NCI-H2081 (cell line): ENCODE measurements at places on chromosomes 16 and 17.

DNA sequence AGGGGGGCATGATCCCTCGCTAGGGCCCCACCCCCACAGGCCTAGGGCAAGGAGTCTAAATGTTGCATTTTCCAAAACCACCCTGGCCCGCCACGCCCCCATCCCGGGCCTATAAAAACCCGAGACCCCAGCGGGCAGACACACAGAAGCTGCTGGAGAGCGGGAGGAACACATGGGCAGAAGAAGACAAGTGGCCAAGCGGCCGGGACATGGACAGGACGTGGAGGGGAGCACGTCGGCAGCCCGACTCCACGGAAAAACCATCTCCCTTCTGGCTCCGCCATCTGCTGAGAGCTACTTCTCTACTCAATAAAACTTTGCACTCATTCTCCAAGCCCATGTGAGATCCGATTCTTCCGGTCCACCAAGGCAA is 34.1 kb upstream of the ENPP7 start:
- DNase-seq = no peak

DNA sequence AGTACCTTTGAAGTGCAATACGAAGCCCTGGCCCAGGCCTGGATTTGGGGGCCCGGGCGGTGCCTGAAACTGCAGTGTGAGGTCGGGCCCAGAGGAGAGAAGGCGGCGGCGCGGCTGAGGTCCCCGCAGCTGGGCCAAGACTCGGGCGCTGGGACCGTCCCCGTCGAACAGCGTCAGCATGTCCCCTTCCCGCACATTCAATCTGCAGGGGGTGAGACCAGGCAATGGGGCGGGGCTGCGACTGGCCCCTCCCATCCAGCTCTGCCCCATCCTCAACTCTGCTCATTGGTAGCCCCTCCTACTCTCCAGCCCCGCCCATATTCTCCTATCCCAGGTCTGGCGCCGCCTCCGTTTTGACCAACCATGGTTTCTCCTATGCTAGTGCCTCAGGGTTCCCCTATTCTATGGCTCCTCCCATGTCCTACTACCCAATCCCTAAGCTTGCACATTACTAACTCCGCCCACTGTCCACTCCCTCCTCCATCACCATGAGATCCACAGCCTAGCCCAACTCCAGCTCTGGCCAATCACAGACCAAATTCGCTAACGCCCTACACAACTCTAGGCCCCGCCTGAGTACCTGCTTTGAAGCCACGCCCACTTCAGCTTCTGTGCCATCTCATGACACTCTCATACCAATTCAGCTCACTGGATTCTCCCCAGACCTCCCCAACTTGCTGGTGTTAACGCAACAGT is 14.4 kb upstream of the CDIPT start:
- no peak for DNase-seq

- DNase-seq = no peak
These were observed 25.7 kb downstream of the NUBP1 start for GRCh38 chr16:10769381-10769780.

GRCh38 chr17:73119631-73120030 is 27.1 kb upstream of the SLC39A11 start:
- no peak for DNase-seq

DNA sequence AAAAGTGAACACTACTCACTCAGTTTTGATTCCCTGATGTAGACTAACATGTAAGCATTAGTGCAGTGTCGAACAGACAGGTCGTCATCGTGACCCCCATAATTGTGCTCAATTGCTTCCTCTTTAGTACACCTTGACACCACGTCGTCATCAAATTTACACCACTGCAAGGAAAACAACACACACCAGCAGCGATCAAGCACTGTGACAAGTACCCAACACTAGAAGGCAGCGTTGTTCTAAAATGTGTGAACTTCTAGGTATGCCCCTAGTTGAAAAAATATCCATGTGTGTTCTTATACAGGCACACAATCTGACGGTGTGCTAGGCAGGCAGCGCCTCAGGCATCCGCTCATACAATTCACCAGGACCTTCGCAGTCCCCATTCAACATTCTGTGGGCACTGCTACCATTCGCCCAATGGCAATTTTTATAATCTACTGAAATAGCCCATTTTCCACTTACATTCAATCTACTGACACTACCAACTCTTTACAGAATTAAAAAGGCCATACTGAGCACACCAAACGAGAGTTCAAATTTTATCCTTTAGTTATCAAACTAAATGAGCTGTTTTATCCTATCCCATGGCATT is 23.1 kb downstream of the LITAFD start:
- DNase-seq = peak; percentile 25

DNA sequence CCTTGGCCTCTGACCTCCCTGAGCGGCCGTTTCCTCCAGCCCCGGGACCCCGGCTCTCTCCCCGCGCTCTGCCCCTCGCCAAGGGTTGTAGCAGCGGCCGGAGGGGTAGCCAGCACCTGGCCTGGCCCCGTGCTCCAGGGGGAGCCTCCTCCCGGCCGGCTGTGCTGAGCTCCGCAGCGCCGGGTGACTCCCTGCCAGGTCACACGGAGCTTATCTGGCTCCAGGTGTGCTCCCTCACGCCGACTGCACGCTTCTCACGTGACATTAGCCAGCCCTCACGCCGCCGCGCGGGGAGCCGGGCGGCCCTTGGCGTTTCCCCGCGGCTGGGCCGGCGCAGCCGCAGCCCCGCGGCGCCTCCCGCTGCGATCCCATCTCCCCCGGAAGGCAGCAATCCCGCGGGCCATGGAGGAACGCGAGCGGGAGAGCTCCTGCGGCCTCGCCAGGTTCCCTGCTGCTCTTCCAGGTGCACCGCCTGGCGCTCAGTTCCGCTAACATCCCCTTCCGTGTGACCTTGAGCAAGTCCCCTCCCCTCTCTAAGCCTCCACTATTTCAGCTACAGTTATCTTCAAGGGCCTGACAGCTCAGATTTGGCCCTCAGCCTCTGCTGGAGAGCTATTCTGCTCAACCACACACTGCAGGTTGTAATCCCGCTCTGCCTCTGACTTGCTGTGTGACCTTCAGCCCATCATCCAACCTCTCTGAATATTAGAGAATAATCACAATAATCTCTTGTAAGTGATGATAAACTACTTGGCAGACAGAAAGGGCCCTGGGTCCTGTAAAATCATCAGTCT is 3.4 kb downstream of the MYO18A start:
- DNase-seq = peak; percentile 74

DNA sequence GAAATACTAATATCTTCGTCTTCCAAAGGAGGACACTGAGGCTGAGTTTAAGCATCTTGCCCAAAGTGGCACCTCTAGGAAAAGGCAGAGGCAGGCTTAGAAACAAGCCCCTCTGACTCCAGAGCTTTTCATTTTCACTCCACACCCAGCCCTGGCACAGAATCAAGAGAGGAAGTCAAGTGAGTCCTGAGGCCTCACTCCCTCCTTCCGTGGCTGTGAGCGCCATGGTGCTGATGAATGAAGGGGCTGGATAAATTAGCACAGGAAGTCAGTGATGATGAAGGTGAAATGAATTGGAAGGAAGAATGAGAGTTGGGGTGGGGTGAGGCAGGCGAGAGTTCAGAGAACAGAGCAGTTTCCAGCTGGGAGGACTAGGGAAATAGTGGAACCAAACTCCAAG is 179.3 kb downstream of the TMEM132E start:
- no peak for DNase-seq

GRCh38 chr16:57380671-57381462 is 8.6 kb downstream of the CX3CL1 start:
- peak; percentile 27 for DNase-seq
